ENCODE measurements at places on chromosomes 7 and 10. TPM values are rescaled to one million over a fixed set of nuclear protein-coding genes. Genes with fewer than 3 reads are reported as not detected.

ALOX5 gene
- not detected for total RNA-seq

LMTK2 gene
- total RNA-seq = 11.2 TPM

DPYSL4 gene
- total RNA-seq = 0.86 TPM

NXPH1 gene
- not detected for total RNA-seq

KCND2 gene
- total RNA-seq = 16.1 TPM

SHTN1 gene
- 2.2 TPM for total RNA-seq

KDM7A gene
- 4.5 TPM for total RNA-seq

HOXA3 gene
- total RNA-seq = 11.7 TPM

FKBP6 gene
- not detected for total RNA-seq

SPDYE5 gene
- total RNA-seq = not detected

CDC14C gene
- under 0.01 TPM for total RNA-seq

PLAC9 gene
- total RNA-seq = 0.64 TPM

MACC1 gene
- under 0.01 TPM for total RNA-seq

SPACDR gene
- total RNA-seq = not detected

PHKG1 gene
- 0.43 TPM for total RNA-seq

C7orf33 gene
- not detected for total RNA-seq

YKT6 gene
- 108 TPM for total RNA-seq

UCN3 gene
- total RNA-seq = not detected

TACR2 gene
- under 0.01 TPM for total RNA-seq

LDB3 gene
- total RNA-seq = under 0.01 TPM

HOGA1 gene
- total RNA-seq = 0.86 TPM

SH2B2 gene
- 0.97 TPM for total RNA-seq

Data from fibroblast of villous mesenchyme (primary cell).